COR-L47 (cell line): ENCODE measurements at places on chromosomes 7 and 10.
A peak's percentile ranks its signal among the peaks of the same experiment; 100 is the strongest.

GRCh38 chr10:51773681-51774080, 74.3 kb upstream of the CSTF2T start:
- no peak for DNase-seq

GRCh38 chr7:81207801-81208200, 288.9 kb upstream of the SEMA3C start:
- DNase-seq, result no peak

- no peak for DNase-seq
Measured at GRCh38 chr7:28137463-28137862, 43.1 kb downstream of the JAZF1 start.

DNA sequence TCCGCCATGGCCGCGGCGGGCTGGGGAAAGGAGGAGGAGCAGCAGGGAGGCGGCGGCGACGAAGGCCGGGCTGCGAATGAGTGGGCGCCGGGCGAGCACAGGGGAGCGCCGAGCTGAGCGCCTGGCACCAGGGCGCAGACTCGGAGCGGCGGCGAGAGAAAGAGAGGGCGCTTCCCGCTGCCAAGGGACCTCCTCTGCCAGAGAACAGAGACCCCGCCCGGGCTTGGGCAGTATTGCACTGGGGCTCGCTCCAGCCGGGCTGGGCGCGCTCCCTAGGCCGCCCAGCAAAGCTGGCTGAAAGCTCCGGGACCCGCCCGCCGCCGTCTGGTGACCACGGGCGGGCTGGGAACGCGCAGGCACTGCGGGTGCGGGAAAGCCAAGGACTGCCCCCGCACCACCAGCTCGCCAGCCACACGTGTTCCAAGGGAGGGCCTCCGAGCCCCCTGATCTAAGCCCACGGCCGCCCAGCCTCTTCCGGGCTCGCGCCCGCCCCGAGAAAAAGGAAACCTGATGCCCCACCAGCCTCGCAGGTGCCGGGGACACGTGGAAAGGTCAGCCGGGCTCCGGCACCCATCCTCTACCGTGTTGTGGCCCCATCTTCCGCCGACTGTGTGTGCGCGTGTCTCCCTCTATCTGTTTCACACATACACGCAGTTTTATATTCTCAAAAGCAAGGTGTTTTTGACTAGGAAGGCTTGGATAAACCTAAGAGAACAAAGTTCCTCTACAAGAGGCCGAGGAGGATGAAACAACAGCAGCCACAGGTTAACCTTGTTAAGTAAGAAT, at the start of gene CCDC6:
Gene CCDC6 (minus strand): TSS at position 140 of the 786 bp plus-strand sequence. CDS start 132 bp downstream, at position 8.
- DNase-seq, result peak; percentile 93

DNA sequence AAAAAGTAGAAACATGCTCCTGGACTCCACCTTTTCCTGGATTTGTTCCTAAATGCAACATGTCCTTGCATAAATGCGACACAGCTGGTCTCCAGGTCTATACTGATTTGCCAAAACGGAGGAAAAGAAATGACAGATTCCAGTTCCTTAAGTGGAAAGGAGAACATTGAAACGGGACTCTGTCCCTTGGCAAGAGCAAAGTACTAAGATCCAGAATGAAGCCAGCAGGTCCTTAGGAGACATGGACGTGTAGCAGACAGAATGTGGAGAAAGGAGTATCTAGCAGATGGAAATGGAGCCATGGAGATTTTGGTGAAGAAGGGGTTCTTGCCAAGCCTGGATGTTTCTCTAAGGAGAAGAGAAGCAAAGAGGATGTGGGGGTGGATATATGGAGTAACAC, 16.2 kb downstream of the PIP start:
- no peak for DNase-seq

DNA sequence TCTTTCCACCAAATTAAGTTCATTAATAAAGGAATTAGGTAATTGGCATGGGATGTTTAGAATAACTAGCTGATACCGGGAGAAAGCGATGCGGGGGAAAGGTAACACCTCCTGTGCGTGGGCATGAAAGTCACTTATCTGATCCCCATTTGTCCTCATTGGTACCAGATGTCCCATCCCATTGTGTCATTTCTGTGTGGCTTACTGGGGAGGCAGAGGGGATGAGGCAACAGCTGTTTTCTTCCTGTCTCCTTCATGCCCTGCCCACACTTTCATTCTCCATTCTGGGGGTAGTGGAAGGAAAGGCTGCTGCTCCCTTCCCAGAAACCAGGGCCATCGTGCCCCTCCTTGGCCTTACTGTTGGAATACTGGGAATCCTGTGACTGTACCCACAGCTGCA, 27.1 kb downstream of the EEPD1 start:
- no peak for DNase-seq

DNA sequence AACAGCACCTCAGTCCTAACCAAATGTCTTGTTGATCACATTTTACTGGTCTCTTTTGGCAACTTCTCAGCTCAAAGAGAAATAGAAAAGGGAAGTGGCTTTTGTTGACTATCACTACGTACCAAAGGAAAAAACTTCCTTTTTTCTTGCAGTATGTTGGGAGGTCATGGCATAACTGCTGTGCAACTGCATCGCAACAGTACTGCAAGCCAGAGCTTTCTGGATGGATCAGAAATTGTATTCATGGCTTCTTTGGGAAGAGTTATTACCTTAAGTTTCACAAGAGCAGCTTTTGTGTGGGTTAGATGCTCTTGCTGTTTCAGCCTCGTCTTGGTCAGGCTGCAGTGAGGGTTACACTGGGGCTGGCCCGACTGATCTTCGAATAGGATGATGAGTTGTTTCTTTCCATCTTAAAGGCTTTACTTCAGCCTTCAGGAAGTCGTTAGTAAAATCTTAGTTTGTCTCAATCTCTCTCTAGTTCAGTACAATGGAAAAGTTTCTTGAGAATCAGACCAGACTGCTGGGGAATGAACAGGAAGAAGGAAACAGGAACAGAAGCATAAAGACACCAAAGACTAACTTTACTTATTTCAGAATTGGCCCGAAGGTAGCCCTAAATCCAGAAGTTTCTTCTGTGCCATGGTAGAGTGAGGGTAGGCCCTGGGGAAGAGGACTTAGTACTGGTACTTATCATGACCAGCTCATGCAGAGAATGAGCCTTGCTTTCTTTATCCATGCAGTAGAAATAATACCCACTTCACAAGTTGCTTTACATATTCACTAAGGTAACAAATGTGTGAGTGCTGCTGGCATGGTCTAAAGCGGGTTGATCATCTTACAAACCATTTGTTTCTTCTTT, 153.6 kb downstream of the CELF2 start:
- no peak for DNase-seq

DNA sequence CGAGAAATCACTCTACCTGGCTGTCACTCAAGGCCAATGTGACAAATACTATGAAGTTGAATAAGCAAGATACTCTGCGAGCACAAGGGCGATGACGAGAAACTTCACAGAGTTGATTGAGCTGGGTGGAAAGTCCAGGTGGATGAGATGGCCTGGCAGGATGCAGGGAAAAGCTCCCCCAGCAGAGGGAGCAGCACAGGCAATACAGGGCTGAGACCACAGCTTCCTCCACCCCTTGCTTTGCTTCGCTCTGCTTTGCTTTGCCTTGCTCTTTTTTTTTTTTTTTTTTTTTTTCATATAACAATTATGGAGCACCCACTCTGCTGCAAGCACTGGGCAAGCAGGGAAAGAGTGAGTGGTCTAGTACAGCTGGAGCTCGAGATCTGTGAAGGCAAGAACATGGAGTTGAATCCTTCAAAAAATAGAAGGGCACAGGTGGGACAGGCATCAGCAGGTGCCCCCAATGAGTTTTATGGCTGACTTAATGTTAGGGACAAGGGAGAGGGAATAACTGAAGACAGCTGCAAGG, 88.3 kb downstream of the CABCOCO1 start:
- DNase-seq, result peak; percentile 58

- DNase-seq, result peak; percentile 30
Measured at GRCh38 chr10:3484306-3485056, 300.5 kb downstream of the KLF6 start.

DNA sequence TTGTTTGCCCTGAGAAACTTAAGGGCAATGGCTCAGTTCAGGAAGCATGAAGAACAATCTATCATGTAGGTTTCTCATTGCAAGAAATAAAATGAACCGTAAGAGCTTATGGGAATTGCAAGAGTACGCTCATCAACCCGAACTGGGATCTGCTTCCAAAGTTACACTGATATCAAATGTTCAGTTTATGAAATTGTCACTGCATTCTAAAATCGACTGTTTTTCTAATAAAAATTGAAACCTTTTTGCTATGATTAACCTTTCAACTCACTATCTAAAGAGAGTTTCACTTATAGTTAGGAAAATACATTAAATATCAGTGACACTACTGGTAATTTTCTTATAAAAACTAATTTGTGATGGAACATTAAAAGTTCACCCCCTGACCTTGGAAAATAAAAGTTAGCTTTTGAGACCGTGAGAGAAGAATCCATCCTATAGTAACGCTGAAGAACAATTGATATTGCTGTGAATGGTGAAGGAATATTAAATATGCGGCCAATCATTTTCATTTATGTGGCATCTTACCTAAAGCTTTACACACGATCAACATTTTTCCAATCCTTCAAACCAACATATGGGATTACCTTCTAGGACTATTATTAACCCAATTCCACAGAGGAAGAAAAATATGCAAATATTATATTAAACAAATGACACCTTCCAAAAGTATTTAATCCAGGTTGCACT, 2.2 kb downstream of the MEOX2 start:
- no peak for DNase-seq

- DNase-seq, result no peak
Measured at GRCh38 chr7:31017032-31017675, 35.0 kb upstream of the ADCYAP1R1 start.

- no peak for DNase-seq
Measured at GRCh38 chr10:121307411-121307980, 290.7 kb downstream of the FGFR2 start.

DNA sequence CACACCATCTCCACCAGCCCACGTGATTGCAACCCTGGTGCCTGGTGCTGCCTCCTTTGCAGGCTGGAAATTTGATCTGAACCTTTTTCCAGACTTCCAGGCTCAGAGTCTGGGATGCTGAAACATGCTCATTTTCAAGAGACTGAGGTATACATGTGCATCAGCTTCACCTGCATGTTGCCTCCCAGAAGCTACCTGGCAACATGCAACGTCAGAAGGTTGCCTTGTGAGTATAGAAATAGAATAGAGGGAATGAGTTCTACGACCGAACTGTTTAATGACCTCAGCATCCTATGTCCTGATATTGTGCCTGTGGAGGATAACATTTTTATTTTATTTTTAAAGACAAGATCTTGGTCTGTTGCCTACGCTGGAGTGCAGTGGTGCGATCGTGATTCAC, 1.9 kb upstream of the ZNF212 start:
- DNase-seq, result no peak

DNA sequence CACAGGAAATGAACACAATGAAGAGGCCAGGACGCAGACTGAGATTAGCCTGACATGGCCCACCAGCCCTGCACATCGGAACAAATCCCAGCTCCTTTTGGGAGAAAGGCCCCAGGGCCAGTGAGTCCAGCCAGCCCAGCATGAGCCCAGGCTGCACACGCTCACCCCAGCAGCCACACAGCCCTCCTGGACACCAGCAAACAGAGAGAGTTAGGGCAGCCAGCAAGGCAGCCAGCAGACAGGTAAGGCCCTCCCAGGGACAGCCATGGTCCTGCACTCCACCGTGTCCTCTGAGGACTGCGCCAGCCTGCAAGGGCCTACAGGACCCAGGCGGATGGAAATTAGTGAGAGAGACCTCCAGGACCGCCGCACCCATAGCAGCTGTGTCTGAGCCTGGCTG, 8.1 kb upstream of the GRID1 start:
- no peak for DNase-seq

- DNase-seq, result no peak
Measured at GRCh38 chr10:36717118-36717517, 408.3 kb upstream of the ANKRD30A start.

DNA sequence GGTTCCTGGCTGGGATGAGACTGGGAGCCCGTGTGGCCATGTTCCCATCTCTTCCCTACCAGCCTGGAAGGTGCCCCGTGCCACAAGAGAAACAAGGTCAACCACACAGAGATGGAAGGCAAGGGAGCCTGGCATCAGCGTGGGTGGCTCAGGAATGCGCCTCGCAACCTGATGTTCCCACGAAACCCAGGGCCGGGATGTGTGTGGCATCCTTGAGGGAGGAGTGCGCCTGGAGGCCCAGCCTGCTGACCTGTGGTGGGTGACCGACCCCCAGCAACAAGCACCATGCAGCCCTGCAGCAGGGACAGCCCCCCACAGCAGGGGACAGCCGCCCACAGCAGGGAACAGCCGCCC, 267.2 kb downstream of the ELFN1 start:
- no peak for DNase-seq

DNA sequence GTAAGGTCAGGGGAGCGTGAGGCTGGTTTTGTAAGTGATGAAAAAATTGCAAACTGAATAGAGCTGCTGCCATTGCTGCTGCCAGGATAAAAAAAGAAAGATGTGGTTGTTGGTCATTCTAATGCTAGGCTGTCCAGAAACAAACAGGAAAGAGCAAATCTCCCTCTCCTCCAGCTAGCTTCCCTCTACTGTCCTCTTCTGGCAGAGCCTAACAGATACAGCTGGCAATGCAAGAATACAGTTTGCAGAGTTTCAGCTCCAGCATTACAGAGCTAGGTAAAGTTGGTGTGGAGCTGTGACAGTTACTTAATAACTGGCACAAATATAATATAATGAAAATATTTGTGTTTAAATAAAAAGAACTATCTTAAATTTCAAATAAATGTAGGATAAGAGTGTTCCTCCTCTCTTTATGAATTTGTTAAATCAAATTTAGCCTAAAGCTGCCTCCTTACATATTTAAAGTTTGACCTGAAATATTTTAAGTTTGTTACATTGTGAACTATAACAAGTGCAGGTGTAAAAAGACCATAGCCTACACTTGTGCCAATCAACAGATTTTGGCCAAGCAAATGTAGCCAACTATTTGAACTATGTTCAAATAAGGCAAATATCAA, 407.7 kb downstream of the SH2D4B start:
- no peak for DNase-seq

GRCh38 chr7:34747176-34747781, 89.3 kb downstream of the NPSR1 start:
- peak; percentile 14 for DNase-seq

DNA sequence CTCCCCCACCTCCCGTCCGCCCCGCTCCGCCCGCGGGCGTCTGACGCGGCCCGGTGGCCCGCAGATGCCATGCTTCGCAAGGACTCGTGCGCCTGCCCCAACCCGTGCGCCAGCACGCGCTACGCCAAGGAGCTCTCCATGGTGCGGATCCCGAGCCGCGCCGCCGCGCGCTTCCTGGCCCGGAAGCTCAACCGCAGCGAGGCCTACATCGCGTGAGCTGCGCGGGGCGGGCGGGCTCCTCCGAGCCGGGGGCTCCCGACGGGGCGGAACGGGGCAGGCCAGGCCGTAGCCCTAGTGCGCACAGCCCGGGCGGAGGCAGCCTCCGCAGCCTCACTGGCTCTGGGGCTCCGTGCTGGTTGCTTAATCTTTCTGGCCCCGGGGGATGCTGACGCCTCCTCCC, 2.8 kb downstream of the ASIC3 start:
- DNase-seq, result no peak

- DNase-seq, result no peak
Measured at GRCh38 chr7:94253686-94254085, 141.0 kb upstream of the COL1A2 start.

GRCh38 chr7:19772841-19773760, at the start of gene TMEM196:
Gene TMEM196 (minus strand): TSS chr7:19773617. CDS start chr7:19772696, 921 bp downstream.
- peak; percentile 26 for DNase-seq
